ENCODE measurements at places on chromosomes 1 and 21. TPM values are rescaled to one million over a fixed set of nuclear protein-coding genes. Genes with fewer than 3 reads are reported as not detected.

Gene LHX8
- total RNA-seq = not detected

Gene SLAMF9
- not detected for total RNA-seq

DNA sequence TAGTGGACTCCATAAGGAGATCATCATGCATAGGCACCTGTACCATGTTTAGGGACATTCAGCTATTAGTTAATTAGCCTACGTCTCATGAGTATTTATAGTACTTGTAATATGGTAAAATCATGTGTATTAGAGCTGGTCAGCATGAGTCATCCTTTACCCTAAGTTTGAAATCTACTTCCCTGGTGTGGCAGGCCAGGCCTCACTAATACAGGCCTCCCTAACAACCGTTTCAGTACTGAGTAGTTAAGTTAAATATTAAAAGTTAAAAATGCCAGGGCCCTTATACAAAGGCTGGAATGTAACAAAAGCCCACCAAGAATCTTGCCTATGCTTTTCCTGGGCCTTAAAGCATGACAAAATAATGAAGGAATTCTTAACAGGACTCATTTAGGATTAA lies 356.3 kb upstream of the DPYD start:
- DNase-seq = no peak

DNA sequence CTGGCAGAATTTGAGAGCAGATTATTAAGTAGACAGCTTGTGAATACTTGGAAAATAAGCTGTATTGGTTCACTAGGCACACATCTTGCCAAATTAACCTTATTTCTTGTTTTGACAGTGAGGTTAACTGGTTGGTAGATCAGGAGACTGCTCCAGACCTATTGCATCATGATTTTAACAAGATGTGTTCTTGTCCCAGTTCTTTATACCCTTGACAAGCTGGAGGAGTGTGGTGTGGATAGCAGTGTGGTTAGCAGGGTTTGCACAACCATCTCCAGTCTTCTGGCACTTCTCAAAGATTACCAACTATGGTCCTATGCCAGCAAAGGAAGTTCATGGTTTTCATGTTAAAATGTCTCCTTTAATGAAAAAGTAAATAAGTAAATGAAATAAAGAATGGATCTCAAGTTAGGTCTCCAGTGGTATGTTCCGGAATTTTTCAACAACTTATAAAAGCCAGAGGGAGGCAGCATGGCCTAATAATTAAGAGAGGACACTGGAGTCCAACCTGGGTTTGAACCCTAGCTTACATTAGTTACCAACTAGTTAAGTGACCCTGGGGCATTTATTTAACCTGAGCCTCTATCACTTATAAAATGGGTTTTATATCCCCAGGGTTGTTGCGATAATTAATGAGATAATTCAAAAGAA lies 34.1 kb downstream of the DDX20 start:
- DNase-seq = no peak

GRCh38 chr1:27552911-27553420 lies 51.0 kb downstream of the AHDC1 start:
- no peak for DNase-seq

DNA sequence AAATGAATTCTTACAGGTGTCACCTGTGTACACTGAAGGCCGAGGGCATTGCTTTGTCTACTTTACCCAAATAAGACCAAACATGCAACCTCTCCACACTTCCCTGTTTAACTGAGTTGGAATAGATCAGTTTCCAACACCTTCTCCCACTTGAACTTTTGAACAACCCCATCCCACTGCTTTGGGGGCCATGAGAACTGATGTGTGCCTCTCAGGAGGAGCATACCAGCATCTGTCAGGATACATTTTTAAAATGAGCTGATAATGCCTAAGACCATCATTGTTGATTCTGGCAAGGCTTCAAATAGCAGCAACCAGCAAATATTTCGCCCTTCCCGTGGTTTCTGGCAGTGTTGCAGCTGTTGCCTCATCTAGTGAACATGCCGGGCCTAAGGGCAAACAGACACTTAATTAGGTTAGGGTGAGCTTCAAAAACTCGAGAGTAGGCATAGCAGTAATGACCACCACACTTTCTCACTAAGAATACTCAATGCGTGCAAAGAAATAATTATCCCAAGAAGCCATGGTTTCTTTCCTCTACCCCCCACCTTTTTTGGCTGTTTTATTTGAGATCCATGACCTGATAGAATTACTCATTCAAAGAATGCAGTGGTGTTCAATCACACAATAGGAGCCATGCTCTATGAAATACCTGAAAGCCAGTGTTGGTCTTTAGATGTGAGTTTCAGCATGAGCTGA lies 63.7 kb downstream of the MAP10 start:
- peak; percentile 53 for DNase-seq

DNA sequence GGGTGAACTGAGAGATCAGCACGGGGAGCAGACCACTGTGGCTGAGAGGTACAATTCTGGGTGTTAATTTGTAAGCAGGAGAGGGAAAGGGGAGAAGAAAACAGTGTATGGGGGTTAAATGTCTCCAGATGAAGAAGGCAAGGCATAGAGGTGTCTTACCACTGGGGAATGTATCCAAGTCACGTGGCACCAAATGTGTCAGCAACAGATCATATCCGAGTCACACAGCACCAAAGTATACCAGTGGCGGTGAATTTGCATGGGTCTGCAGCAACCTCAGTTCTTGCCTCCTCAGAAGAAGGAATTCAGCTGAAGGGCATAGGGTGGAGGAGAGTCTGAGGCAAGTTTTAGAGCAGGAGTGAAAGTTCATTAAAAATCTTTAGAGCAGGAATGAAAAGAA lies 21.2 kb upstream of the SYCP1 start:
- no peak for DNase-seq

GRCh38 chr1:156146769-156147405 lies 6.5 kb upstream of the SEMA4A start:
- peak; percentile 53 for DNase-seq
